ENCODE measurements at places on chromosomes 5 and 9.

- no peak for DNase-seq
Observed at GRCh38 chr9:69757996-69758675, 1.7 kb downstream of the PTAR1 start.

GRCh38 chr9:79289856-79290255 lies 281.9 kb upstream of the TLE4 start:
- DNase-seq, result no peak

DNA sequence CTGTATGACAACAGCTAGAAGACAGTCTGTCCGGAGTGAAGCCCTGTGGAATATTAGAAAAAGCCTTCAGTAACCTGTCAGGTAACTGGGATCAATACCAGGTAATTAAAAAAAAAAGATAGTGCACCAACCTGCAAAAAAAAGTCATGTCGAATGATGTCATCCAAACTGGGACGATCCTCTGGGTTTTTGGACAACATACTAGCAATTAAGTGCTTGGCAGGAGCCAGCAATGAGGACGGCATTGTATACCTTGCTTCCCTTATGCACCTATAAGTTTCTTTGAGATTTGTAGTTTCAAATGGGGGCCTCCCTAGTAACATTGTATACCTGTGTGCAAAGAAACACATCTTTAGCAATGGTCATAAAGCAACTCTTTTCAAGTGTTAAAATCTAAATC lies 2.8 kb downstream of the PLK2 start:
- DNase-seq, result no peak

GRCh38 chr5:96903300-96903699 lies 27.0 kb downstream of the ERAP2 start:
- no peak for DNase-seq

DNA sequence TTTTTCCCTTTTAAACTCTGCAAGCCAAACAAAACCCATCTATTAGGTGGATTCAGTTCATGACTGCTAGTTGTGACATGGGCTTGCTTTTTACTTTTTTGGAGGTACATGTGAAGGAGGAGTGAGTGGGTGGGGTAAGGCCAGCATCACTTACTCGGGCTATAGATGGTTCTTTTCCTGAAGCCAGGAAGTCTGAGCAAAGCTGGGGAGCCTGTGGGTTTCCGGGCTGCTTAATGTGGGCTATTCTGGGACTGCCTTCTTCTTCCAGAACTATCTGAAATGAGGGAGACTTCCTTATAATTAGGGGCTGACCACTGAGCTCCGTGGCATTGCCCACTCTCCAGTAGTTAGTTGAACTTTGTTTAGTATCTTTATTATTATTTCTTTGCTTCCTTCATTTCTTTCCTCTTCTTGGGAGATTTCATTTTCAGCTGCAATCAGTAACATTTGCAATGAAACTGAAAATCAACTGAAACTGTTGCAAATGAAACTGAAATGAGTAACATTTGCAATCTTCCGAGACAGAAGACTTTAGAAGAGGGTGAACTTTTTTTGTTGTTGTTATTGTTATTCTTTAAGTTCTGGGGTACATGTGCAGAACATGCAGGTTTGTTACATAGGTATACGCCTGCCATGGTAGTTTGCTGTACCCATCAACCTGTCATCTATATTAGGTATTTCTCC lies 204.9 kb downstream of the LRRC70 start:
- no peak for DNase-seq

- DNase-seq, result no peak
Observed at GRCh38 chr9:38387751-38388150, 4.8 kb upstream of the ALDH1B1 start.

- DNase-seq, result no peak
Observed at GRCh38 chr5:136037001-136037705, 8.4 kb downstream of the TGFBI start.

DNA sequence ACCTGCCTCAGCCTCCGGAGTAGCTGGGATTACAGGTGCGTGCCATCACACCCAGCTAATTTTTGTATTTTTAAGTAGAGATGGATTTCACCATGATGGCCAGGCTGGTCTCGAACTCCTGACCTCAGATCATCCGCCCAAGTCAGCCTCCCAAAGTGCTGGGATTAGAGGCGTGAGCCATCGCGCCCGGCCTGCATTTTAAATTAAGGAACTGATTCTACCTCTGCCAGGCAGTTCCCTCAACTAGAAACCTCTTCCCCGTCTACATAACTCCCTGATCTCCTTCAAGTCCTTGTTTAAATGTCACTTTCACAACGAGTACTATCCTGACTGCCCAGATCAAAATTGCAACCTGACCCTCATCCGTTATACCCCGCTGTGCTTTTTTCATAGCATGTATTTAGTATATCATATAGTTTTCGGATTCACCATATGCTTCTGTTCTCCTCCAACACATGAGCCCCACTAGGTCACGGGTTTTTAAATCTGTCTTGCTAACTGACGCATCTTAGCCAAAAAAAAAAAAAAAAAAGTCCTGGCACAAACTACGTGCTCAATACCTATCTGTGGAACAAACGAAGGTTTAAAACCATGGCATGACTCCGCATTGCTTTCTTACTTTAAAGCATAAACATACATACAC lies 858 bp upstream of the SOWAHA start:
- DNase-seq, result no peak

- no peak for DNase-seq
Observed at GRCh38 chr5:72692231-72692637, 124.2 kb upstream of the TNPO1 start.

DNA sequence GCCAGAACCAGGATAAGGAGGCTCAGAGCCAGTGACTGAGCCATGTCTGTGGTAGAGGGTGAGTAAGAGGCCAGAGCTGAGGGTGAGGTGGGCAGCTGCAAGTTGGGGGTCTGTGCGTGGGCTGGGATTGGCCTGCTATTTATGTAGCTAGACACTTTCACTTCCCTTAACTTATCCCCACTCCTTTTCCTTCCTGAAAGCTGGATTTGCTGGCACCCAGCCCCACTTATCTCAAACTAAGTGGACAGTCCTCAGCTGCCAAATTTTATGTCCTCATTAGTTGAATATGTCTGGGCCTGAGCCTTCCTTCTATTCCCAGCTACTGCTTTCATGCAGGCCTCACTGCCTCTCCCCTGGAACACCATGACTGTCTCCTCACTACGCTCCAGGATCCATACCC lies at the start of gene CCL21:
CCL21 (minus strand) TSS at position 114 of the 400 bp plus-strand sequence; CDS start at position 44, 70 bp downstream.
- DNase-seq, result no peak
